Stimulated activated CD8-positive, alpha-beta memory T cell treated with anti-CD3 and anti-CD28 coated beads, Interleukin-7, amount 100 ng/mL, for 24 hours (primary cell): ENCODE measurements at places on chromosomes 1 and 21.

DNA sequence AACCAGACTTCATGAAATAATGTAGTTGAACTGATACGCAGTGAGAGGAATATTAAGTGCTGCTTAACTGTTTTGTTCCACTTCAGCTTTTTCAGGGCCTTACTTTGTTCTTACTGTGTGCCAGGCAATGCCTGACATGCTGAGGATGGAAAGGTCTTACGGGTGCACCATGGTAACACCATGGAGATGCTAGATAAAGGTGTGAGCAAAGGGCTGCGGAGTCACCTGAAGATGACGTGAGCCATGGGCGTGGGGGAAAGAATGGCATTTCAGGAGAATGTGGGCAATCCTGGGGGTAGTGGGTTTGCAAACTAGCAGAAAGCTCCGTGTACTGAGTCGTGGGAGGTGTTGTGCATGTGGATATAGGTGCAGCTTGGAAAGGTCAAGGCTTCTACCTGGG is 27.3 kb downstream of the MAN1C1 start:
- no peak for DNase-seq

DNA sequence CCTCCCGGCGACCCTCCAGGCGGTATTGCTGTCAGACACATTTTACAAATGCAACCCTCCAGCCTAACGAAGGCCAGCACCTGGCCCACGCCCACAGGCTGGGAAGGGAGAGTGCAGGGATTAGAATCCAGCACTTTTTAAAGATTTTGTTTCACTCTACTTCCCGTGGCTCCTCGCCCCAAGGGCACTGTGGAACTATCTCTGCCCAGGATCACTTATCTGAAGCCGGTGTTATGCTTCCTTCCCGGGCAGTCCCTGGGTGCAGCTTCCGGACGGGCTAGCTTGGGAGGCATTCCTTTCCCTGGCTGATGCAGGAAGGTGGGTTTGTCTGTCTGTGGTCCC is 35.8 kb downstream of the CCN1 start:
- no peak for DNase-seq

DNA sequence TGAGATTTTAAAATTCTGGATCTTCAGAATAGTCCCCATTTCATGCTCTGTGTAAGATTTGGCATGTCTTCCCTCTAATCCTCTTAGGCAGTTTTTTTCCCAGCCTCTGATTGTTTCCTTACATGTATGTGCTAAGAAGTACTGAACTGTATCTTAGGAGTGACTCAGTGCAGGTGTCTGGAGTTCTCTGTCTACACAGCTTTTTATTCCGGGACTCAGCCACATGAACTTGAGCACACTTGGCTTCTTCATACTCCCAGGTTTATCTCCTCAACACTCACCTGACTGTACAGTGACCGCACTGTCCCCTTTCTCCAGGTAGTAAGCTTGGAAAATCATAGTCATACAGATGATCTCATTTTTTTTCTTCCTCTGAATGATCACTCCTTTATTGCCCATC is 50.7 kb downstream of the SYT14 start:
- DNase-seq: no peak

DNA sequence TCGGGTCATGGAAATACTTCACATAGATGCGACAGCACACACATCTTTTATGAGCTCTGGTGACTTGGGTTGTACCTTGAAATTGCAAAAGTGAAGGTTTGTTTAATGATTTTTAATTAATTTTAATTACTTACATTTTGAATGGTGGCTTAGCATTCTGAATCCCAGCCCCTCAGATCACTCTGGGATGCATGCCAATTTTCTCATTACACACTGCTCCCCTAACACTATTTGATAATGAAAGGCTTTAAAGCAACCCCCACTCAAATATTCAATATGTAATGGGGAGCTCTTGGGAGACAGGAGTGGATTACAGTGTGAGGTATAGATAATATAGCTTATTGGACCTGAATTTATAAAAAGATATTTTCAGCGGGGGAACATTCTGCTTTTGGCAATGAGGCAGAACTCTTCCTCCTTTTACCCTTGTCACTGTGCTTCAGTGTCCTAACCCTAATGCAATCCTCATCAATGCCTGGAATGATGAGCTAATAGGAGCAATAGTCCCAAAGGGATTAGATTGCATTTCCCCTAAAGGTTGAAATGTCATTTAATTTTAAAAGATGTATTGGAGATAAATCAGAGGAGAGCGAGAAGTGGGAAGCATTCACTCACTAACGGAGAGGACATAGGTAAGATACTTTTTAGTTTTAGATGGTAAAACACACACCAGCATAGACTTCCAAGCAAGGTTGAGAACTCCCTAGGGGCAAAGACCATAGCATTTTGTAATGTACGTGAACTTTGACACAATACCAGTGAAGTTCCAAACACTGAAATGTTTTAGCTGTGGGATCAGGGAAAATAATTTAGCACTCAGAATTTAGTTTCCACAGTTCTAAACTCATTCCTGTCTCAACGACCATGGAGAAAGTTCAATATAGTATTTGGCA is 384.1 kb upstream of the PLXNA2 start:
- no peak for DNase-seq

GRCh38 chr21:43362321-43362791 is 64.6 kb downstream of the SIK1 start:
- peak; percentile 35 for DNase-seq

GRCh38 chr1:54149734-54150133 is 3.1 kb downstream of the CDCP2 start:
- DNase-seq: no peak

- peak; percentile 72 for DNase-seq
Measured at GRCh38 chr1:24930260-24931145, at the start of gene RUNX3. RUNX3 (minus strand) TSS chr1:24930276; CDS start chr1:24929868, 408 bp downstream.

DNA sequence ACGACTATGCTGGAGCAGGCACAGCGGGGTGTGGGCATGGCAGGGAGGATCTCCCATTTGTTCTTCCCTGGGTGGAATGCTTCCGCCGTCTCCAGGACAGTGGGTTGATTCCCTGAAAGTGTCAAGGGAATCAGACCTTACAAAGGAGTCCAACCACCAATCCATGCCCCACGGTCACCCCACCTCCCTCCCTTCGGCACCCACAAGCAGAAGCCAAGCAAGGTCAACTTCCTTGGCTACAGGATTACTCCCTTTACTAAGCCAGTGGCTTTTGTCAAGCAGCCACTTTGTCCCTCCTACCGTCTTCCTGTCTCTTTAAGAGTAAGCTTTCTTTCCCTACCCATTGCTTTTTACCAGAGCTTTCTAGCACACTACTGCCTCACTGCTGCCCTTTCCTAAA is 15.9 kb upstream of the NUAK2 start:
- DNase-seq: no peak

DNA sequence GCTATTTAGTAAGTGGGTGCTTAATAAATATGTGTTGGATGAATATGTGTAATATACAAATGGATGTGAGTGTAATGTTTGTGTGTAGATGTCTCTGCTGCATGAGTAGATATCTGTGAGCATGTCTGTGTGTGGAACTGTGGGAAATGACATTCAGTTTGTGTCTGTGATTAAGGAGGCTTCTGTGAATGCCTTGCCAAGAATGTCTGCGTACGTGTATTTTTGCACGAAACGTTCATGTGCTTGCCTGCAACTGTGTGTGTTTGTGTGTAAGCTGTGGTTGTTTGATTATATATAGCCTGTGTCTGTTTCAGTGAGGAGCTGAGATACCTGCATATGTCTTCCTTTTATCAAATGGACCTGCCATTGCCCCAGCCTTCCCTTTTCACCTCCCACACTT is 13.8 kb downstream of the DMBX1 start:
- no peak for DNase-seq

- no peak for DNase-seq
Measured at GRCh38 chr1:4670265-4670664, 15.9 kb downstream of the AJAP1 start.

DNA sequence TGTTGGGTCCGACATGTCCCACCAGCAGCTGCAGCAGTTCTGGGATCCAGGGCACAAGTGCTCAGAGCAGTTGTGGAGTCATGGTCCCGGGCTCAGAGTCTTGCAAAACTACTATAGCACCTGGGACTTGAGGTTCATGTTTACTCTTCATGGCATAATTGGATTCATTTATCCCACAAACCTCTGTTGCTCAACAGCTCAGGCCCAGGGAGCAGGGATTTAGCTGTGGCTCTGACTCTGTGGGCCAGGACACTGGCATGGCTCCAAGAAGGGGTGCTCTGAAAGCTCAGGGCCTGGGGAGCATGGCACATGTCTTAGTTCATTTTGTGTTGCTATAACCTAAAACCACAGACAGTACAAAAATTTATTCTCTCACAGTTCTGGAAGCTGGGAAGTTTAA is 626.7 kb upstream of the ADGRL2 start:
- DNase-seq: no peak

DNA sequence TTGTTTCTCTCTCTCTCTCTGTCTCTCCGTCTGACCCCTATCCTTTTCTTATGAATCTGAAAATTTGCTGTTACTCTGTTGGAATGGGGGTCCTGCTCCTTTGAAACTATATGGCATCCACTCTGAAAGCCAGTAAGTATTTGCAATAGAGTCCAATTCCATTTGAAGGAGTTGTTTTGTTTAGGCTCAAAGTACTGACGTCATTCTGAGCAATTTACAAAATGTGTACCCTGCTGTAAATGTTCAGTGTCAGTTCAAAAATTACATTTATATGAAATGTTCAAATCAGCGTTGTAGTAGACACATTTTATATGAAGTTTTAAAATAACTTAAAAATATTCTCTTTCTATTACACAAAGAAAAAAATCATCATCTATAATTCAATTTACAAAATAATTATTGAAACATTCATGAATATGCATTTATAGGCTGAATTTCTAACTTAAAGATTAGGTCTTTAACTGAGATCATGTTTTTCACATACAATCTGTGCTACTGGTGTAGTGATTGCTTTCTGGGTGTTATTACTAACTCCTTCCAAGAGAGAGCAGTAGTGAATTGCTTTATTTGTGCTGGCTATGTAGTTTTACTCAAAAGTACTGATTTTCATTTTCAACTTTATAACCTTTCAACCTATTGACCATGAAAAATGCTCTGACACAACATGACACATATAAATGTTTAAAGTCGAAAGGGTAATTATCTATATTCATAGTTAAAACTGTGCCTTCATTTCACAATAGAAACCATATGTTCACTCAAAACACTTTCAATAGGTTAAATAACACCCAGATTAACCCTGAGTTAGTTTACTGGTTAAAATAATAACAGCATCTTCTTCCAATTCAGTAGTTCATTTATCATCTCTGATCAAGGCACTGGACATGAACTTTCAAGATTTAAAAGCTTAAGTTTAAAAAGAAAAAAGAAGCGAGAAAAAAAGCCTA is 253.1 kb upstream of the ADGRL4 start:
- DNase-seq: no peak

DNA sequence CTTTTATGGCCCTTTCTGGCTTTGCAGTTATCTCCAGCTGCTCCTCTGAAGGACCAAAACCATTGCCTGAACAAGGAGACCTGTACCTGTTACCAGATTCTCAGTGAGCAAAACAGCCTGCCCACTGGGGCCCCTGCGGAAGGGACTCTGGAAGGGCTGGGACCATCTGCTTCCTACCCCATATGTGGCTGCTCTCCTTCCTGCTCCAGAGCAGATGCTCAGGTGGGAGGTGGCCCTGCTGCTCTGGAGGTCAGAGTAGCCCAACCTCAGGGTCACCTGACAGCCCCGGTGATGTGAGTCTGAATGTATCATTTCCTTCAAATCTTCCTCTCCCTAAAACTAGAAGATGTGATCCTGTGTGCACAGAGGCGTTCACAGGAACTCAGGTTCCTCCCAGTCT is 33.6 kb downstream of the PRDM16 start:
- no peak for DNase-seq

DNA sequence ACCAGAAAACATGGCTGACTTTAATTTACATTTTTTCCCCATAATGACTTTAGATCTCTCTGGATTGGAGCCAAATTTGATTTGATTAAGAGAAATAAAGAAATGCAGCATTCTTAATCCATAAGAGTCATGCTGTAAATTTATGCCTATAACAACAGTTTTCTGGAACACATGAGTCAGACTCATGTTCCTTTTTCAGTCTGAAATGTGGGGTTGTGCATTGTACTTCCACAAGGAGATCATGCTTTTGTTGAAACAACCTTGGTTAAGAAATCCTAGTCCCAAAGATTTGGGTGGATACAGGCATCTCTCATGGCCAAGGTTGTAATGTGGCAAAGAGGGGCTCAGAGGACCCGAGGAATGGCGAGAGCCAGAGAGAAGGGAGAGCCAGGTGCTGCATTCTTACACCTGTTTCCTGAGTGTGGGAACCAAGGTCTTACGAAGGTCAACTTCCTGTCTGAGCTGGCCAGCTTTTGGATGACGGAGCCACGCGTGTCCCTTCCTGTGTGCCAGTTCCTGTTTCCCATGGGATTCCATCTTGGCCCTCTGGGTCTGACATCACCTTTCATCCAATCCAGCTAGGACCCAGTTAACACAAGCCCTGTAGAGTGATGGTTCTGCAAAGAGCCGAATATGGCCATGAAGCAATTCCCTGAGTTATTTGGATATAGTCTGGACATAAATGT is 23.1 kb downstream of the CLDN14 start:
- no peak for DNase-seq

GRCh38 chr1:53417074-53417511 is 42.1 kb upstream of the DMRTB1 start:
- DNase-seq: no peak

DNA sequence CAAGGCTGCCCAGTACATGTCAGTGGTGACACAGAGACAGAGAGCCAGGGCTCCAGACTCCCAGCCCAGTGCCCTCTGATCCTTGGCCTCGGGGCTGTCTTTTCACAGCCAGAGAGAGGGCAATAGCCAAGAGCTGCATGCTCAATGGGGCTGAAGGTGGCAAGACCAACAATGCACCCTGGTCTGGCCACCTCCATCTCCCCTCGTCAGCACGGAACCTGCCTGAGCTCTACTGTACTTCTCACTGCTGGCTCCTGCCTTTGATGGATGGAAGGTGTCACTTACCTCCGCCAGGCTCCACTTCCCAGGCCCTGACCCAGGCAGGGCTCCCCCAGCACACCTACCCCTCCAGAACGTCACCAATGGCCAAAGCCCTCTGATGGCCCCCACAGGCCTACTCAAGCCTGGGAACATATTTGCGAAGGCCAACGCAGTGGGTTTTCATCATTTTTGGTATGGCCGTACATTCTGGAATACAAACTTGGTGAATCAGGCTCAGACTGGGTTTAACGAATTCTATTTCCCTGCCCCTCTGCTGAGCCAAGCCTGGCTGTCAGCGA is 88.1 kb downstream of the DMRTB1 start:
- no peak for DNase-seq

GRCh38 chr21:15010645-15011044 is 54.2 kb downstream of the NRIP1 start:
- no peak for DNase-seq
